ENCODE measurements at places on chromosomes 6 and 20.

GRCh38 chr20:12113468-12114371 lies 196.0 kb downstream of the BTBD3 start:
- no peak for DNase-seq

GRCh38 chr6:139423037-139423703 lies 48.7 kb upstream of the CITED2 start:
- DNase-seq, result no peak

GRCh38 chr20:17507531-17507930 lies 23.6 kb downstream of the BFSP1 start:
- DNase-seq, result no peak

DNA sequence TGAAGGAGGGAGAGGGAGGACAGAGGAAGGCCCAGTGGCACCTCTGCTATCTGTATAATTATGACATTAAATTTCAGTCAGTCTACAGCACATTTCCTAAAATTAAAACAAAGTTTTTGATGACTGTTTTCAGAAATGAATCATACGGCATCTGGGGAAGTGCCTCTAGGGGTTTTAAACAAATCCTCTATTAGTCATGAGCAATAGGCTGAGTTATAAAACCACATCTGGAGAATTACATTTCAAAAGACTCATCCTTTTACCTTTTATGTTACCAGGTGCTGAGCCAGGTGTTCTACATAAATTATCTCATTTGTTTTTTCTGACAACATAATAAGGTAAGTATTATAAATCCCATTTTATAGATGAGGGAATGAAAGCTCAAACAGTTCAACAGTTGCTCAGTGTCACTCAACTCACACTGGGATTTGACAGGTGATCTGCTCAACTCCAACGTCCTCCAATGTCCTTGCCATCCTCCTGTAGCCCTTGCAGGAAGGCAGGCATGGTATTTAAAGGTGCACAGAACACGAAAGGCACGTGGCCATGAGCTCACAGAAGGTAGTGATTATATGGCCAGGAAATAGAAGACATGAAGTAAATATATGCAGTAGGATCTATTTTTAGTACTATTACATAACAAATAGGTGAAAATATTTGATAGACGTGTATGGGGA lies 184.2 kb upstream of the MAN1A1 start:
- DNase-seq, result no peak

DNA sequence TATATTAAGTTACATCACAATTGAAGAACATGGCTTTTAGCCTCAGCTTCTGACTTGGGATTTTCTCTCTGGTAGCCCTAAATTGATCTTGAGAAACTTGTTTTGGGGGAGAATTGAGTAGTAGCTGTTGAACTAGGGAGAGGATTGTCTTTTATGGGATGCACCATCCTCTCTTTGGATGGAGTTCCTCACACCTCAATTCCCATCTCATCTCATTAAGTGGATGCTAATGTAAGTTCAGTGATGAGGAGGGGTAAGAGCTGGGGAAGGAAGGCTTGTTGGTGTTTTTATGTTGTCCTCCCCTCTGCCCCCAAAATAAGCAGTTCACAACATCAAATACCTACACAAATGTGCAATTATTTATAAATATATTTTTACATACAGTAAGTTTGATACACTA lies 4.0 kb downstream of the GJA1 start:
- no peak for DNase-seq

GRCh38 chr6:45609141-45609638 lies 231.5 kb upstream of the SUPT3H start:
- no peak for DNase-seq

GRCh38 chr6:142323377-142323776 lies 21.6 kb downstream of the ADGRG6 start:
- peak; percentile 82 for DNase-seq

DNA sequence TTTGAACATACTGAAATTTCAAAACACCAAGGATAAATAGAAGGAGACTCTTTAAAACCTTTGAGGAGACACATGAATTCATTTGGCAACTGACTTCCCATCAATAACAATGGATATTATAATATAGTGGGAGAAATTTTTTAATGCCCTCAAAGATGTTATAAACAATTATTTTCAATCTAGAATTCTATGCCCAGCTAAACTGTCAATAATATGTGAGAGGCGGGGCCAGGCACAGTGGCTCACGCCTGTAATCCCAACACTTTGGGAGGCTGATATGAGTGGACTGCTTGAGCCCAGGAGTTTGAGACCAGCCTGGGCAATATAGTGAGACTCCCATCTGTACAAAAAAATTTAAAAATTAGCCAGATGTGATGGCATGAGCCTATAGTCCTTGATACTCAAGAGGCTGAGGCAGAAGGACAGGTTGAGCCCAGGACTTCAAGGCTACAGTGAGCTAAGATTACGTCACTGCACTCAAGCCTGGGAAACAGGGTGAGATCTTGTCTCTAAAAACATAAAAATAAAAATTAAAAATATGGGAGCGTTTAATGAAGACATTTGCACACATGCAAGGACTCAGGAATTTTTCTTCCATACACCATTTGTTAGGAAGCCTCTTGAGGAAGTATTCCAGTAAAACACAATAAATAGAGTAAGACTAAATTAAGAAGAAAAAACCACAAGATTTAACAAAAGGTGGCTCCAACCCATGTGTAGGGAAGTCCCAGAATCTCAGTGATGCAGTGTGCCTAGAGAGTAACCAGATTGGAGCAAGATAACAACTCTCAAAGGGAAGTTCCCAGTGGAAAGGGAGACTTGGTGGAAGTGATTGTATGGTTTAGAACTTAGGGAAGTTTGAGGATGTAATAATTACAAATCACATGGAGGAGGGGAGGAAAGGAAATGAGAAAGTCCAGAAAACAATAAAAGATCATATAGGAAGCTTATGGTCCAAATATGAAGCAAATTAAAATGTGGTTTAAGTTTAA lies 26.3 kb upstream of the ETV7 start:
- DNase-seq, result no peak

- DNase-seq, result no peak
Observed at GRCh38 chr6:134324766-134325165, 6.9 kb upstream of the SGK1 start.

GRCh38 chr6:19157486-19157885 lies 679.7 kb upstream of the ID4 start:
- DNase-seq, result no peak

- no peak for DNase-seq
Observed at GRCh38 chr6:160832422-160832821, 130.4 kb downstream of the PLG start.

DNA sequence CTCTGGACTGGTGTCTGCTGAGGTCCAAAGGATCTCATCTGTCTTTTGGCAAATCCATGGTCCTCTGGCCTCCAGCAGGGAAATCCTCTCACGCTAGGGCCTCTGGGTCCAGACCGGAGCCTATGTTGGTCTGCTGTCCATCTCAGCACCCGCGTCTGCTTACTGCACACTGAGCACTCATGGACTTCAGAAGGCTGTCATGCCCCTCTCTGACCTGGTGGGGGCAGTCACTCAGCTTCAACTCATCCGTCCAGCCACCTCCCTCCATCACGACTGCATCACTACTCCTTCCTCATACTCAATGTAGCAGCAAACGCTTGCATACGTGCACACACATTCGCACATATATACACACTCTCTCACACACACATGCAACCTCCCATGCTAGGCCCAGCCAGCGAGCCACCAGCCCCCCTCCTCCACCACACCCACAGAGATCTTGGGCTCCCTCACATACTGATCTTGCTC lies 33.3 kb downstream of the GABRR2 start:
- no peak for DNase-seq

DNA sequence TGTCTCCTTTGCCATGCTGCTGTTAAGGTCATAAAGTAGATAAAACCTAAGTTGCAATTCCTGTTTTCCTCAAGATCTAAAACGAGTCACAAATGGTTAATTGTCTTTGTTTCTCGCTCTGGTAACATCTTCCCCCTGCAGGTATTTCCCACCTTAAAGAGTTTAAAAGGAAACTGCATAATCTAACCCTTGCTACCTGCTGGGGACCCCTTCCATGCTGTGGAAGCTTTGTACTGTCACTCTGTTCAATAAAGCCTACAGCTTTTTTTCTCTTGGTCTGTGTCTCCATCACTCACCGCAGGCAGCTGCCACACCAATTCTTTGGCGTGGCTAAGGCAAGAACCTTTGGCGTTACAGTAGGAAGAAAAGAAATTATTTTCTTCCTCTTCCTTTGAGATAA lies 117.7 kb upstream of the GJE1 start:
- peak; percentile 34 for DNase-seq

GRCh38 chr6:24980507-24981385 lies 45.0 kb upstream of the RIPOR2 start:
- DNase-seq, result peak; percentile 77

DNA sequence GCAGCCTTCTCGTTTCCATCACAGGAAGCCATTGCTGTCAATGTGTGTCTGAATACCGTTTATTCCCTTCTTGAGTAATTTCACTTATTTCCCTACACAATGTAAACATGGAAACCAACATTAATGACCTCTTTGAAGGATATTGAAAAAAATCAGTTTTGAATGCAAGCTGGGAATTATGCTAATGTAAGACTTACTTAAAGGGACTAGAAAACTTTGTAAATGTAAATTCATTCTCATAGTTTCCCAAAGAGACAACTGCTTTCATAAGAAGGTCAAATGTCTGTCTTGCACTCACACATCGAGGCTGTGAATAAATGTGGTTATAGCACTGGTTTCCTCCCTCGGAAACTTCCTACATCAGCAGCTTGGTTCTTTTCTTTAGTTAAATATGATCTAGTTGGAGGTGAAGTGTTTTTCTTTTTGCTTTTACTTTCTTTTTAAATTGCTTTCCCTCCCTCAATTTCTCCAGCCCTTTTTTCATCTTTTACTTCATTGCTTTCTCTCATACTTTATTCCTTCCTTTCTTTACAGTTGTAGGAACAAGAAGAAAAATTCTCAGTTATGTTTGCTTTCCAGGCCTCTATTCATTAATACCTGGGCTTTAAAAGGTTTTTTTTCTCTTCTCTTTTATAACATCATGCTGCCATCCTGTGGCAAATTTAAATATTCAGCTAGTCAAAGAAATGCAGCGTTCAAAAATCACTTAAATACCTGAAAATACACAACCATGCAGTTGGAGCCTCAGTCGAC lies 108.3 kb downstream of the TNFAIP3 start:
- DNase-seq, result no peak
